ENCODE measurements at places on chromosomes 5 and 9. TPM values are rescaled to one million over a fixed set of nuclear protein-coding genes. Genes with fewer than 3 reads are reported as not detected.

AK8 gene
- 1.1 TPM for total RNA-seq

- DNase-seq = peak; percentile 31
These were observed 5.1 kb upstream of the POU5F2 start for GRCh38 chr5:93746406-93747056.

DNA sequence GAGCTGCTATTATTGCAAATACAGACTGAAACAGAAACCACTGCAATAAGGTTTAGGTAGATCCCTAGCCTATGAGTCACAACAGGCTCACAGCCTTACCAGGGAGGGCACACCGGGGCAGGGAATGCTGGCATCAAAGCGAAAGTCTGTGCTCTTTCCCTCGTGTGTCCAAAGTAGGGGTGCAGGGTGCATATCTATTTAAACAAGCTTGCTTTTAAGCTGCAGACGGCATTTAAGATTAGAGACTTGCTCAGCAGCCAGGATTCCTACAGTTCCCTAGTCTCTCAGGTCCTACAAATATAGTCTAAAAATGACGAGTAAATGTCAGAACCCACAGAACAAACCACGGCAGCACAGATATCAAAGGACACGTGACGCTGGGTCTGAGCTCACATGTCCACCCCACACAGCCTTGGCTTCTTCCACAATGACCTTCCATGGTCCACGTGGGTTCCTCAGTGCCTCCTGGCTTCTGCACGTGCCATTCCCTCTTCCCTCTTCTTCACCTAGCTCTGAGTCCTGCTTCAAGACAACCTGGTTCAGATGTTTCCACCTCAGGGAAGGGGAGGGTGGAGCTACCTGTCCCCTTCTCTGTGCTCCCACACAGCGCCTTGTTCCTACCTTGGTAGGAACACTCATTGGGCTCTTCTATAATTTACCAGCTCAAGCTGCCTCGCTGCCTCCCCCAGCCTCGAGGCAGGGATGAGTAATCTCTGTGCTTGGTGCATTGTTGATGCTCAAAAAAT, 193.2 kb downstream of the MAPKAP1 start:
- DNase-seq = peak; percentile 91

- no peak for DNase-seq
These were observed 181.3 kb downstream of the SNCAIP start for GRCh38 chr5:122493091-122494021.

DNA sequence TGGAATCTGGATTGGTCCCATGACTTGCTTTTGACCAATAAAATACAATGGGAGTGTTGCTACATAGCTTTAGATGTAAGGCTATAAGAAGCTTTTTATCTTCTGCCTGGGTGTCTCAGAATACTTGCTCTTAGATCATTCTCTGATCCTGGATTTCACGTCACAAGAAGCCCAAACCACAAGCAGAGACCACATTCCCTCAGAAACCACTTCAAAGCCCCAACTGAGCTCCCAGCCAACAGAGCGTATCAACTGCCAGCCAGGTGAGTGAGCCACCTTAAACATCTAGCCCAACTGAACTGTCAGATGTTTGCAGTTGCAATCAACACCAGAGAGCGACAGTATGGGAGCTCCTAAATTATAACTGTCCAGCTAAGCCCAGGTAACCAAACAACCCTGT, 687.1 kb downstream of the TLE1 start:
- DNase-seq = no peak
